ENCODE measurements at places on chromosomes 1 and 21.
A peak's percentile ranks its signal among the peaks of the same experiment; 100 is the strongest.

GRCh38 chr1:201448990-201449389 lies 20.0 kb downstream of the PHLDA3 start:
- DNase-seq: peak; percentile 35

DNA sequence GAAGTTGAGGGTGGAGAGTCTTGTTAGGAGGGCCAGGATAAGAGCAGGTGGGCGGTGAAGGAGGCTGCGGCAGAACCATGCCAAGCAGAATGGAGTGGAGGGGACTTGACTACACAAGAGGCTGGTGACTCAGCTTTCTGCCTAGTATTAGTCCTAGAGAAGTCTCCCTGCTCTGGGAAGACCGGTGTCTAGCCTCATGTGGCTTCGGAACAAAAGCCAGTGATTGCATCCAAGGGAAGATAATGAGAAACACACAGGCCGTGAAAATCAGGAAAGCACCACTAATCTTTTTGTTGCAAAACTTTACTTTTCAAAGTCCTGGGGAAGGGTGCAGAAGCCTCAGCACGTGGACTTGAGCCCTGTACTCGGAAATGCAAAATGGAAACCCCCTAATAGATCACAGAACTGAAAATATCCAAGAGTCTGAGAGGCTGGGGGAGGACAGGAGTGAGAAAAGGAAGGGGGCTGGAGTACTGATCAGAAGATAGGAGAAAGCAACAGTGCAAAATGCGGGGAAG lies 31.4 kb downstream of the DDR2 start:
- no peak for DNase-seq

DNA sequence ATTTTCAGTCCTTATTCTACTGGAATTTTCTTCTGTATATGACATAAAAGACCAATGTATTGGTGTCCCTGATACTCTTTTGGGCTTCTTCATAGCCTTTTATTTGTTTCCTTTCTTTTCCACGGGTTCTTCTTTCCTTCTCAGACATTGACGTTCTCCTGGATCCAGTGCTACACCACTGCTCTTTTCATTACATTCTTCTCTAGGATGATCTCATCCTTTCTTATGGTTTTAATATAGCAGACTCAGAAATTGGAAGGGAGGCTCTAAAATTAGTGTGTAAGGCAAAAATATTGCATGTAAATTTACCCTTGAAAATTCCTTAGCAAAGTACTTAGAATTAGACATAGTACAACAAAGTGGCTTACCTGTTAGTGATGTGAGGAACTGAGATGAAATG lies 65.3 kb downstream of the SELENOF start:
- DNase-seq: no peak

- no peak for DNase-seq
These were observed 19.1 kb upstream of the HMGCS2 start for GRCh38 chr1:119787776-119788175.

DNA sequence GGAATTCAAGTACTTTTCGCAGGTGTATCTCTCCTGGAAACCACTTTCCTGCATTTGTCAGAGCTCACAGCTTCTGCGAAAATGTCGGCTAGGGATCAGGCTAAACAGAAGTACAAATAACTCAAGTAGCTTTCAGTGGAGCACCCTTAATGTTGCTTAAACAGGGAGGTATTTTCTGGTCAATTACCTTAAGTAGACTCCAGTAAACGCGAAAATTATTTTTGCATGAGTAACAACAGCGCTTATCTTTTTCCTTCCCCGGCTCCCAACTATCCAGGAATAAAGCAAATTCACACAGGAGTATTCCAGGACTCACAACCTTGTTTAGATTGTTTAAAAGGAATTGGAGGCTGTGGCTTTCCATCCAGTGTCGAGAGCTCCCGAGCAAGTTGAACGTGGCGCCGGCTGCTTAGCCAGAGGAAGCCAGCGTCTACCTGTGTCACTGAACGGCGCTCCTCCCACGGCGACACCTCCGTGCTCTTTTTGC lies 7.3 kb upstream of the SIM2 start:
- no peak for DNase-seq

DNA sequence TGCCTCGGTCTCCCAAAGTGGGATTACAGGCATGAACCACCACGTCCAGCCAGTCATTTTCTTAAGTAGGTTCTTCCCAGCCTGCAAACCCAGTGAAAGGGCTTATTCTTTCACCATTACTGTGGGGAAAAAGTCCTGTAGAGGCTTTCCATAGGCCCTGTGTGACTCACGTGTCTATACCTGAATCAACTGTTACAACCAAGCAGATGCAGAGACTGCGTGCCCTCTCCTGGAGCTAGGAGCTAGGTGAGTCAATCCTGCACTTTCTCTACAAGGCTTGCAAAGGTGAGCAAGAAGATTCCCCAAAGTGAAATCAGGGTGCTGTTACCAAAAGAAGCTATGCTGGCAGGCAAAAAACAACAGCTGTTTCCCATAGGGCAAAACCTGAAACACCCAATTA lies 13.8 kb upstream of the MPZL1 start:
- no peak for DNase-seq

- no peak for DNase-seq
These were observed 392.3 kb upstream of the ADAMTS5 start for GRCh38 chr21:27359141-27359540.

DNA sequence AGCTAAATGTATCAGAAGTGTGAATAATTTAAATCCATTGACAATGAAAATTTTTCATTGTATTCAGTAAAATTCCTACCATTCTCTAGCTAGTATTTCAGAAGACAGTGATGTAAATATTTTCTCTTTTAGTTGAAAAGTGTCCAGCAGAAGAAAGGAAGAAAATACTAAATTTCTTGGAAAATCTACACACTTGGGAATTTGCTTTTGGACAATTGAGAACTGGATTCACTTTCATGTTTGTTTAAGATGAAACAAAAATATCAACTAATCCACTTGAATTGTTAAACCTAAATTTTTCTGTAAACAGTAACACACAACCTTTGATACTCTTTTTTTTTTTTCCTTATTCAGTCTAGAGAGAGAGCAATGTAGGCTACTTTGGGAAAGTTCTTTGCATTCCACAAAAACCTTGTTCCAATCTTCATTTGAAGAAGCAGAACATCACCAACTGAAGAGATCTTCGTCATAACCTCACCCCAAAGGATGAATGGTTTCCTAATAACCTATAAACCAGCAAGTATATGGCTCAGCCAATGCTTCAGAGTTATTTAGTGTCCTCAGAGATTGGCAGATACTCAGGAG lies 155.1 kb upstream of the GORAB start:
- DNase-seq: no peak

All from neural crest cell (in vitro differentiated cells).